Neural crest cell (in vitro differentiated cells): ENCODE measurements at places on chromosomes 7 and 10. TPM values are rescaled to one million over a fixed set of nuclear protein-coding genes. Genes with fewer than 3 reads are reported as not detected.

C10orf67 gene
- total RNA-seq, result 0.18 and 0.33 TPM in 2 replicates

CXCL12 gene
- total RNA-seq, result 3.6 and 4.0 TPM in 2 replicates

CHAT gene
- 2.7 and 3.3 TPM in 2 replicates for total RNA-seq

- no peak for DNase-seq
Measured at GRCh38 chr10:34622945-34623344, 192.2 kb downstream of the PARD3 start.

GRCh38 chr7:29039821-29040578 lies 81.9 kb upstream of the TRIL start:
- DNase-seq, result no peak

DNA sequence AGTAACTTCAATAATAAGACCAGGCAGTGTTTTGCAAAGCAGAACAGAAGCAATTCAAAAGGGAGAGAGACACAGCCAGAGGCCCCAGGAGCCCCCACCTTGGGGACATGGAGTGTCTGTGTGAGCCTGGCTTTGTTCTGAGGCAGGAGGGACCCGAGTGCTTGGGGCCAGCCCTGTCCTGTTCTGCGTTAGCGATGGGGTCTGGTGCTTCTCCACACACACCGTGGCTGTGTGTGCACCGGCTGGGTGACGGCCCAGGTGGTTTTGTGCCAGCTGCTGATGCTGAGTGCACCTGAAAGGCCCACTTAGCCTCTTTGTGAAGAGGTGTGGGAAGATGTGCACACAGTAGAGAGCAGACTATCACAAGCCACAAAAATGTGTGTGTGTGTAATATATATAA lies 468.9 kb downstream of the DNAJB6 start:
- no peak for DNase-seq

DNA sequence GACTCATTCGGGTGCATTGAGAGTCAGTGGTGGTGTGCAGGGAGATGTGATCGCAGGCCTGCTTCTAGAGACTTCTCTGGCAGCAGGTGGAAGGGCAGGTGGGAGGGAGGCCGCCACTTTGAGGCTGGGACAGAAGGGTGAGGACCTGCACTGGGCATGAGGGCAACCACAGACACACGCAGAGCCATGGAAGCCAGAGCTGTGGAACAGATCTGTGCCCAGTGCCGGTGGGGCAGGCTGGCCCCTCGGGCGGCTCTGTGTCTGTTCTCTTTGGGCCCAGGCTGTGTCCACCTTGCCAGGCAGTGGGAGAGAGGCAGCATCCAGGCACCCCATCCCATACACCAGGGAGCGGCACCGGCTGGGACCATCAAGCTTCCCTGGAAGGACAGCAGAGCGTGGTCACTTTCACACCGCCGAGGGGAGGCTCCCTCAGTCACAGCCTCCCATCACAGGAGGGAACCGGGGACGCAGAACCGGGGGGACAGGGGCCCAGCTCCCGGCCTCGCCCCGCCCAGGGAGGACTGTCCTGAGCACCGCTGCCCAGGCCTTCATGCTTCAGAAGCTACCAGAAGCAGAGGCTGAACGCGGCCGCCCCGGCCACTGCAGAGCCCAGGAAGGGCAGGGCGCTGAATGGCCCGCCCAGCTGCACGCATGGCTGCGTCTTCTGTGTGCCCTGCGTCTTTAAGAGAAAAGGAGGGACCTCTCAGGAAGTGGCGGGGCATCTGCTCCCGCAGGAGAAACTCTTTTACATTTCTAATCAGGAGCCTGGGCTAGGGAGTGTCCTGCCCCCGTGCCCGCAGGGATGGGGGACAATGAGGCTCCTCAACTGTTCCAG lies 32.1 kb downstream of the EN2 start:
- DNase-seq, result peak; percentile 43

DNA sequence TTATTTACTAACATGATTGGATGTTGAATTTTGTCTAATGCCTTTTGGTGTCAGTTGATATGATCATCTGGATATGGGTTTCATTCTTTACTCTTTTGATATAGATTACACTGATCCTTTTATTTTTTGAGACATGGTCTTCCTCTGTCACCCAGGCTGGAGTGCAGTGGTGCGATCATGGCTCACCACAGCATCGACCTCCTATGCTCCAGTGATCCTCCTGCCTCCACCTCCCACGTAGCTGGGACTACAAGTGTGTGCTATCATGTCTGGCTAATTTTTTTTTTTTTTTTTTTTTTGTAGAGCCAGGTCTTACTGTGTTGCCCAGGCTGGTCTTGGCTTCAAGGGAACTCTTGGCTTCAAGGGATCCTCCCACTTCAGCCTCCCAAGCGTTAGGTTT lies 27.1 kb downstream of the BMS1 start:
- no peak for DNase-seq

GRCh38 chr10:68684413-68684812 lies 36.6 kb upstream of the CCAR1 start:
- no peak for DNase-seq
